Endothelial cell of umbilical vein (primary cell): ENCODE measurements at places on chromosomes 2 and 18. TPM values are rescaled to one million over a fixed set of nuclear protein-coding genes. Genes with fewer than 3 reads are reported as not detected.

DNA sequence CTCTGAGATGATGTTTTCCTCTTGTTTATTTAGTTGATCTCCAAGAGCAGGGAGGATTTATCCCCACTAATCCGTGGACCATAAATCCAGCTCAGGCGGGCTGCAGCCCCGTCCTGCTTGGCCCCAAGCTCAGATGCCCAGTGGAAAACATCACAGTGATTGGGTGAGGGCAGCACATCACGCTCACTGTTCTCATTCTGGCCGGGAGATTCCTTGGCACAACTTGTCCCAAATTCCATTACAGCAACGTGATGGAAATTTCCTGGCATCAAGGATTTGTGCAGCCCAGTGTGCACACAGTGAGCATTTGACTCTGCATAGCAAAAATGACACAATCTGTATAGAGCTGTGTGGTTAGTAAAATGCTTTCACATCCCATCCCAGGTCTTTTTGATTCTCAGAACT, 96.8 kb downstream of the VAPA start:
- H3K36me3 ChIP-seq: no peaks in the 10 kb centered on the region
- DNase-seq: peak; percentile 80
- no peak overlapping the region for H3K27ac ChIP-seq
- peaks cover 2% of the 10 kb centered on the region for H3K27me3 ChIP-seq
- peaks cover 5% of the 10 kb centered on the region for H3K4me1 ChIP-seq
- H3K4me3 ChIP-seq: no peak overlapping the region

DNA sequence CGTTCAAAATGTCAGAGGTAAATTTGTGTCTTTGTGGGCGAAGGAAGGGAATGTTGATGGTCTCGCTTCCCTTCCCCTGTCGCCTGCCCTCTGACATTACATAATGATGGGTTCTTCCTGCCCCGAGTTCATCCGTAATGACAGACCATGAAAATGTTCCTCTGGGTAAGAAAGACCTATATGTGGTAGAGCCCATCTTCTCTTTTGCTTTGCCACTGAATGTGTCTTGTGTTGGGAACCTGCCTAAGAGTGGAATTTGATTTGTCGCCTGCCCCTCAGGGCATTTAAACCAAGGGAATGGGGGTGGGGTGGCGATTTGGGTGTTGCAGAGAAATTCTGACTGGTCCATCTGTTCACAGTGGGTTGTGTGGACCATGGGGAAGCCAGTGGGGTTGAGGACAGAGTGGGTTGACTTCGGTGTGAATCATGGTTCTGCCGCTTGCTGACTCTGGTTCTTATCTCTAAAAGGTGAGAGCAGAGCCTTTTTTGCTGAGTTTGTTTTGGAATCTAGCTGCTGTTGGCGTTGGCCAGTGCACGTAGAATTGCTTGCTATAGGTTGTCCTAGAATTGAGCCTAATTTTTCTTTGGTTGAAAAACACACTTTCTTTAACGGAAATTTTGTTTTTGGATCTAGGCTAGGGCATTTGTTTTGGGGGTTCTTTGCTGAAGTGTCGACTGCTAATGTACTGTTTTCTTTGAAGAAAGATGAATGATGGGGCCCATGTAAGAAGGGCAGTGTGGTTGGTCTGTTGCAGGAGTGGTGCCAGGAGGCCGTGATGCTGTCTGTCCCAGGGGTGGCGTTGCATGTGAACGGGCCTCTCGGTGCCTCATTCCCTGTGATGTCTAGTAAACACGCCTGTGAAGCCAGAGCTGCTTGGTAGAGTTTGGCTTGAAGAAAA, 1.3 kb downstream of the INPP4A start:
- peaks cover 16% of the 10 kb centered on the region for H3K4me1 ChIP-seq
- no peaks in the 10 kb centered on the region for H3K36me3 ChIP-seq
- DNase-seq: no peak
- H3K4me3 ChIP-seq: peak overlapping the region; percentile 68

DNA sequence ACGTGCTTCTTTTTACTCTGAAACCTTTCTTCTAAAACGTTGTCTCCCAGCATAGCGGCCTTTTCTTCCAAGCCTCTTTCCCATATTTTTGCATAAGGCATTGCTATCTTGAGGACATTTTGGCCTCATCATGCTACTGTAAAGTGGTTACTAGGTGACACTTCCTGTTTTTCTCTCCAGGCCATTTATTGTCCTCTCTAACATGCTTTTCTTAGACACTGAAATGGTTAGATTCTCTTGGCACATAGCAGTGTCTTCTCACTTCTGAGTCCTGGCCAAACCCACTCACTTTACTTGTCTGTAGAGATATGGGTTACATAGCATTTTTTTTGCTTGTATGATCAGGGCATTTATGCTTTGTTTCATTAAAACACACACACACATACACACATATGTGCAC, 50.1 kb upstream of the KCNH7 start:
- no peaks in the 10 kb centered on the region for H3K27me3 ChIP-seq
- peak; percentile 31 for DNase-seq
- no peak overlapping the region for H3K27ac ChIP-seq
- H3K4me3 ChIP-seq: no peak overlapping the region

DNA sequence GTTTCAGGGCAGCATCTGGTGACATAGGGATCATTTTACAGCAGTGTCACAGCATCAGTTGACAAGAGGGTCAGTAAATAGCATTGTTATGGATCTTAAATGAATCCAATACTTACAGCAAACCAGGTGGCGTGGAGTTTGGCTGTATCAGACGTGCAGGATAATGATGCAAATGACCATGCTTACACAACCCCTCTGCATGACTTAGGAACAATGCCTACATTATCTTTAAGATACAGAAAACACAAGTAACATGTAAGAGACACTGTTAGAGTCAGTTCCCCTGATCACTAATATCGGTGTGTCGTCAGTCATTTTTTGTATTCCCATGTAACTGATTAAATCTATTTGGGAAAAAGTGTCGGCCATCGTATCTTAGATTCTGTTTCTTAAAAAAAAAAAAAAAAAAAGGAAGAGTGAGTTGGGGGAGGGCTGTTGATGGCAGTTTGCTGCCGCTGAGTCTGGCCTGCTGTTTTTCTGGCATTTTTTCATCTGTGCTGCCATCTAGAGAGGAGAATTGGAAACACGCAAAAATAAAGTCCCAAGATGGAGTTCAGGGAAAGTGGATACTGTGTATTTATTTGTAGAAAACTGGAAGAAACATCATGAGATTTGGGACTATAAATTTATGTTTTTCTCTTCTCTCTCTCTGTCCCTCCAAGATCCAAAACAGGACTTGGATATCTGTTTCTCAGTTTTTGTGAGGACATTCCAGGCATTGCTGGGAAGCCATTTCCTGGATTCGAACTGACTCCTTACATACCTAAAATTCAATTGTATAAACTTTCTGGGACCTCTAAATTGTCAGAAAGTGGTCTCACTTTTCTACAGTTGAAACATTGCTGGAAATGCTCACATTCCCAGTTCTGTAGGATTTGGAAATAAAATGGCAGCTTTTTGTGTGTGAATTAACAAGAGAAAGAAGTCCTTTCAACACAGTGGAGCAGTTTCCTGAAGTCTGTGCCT, 60.3 kb upstream of the AGPS start:
- H3K4me3 ChIP-seq: no peak overlapping the region
- H3K36me3 ChIP-seq: peaks cover 2% of the 10 kb centered on the region
- peaks cover 24% of the 10 kb centered on the region for H3K4me1 ChIP-seq
- H3K27ac ChIP-seq: peak overlapping the region; percentile 32

DNA sequence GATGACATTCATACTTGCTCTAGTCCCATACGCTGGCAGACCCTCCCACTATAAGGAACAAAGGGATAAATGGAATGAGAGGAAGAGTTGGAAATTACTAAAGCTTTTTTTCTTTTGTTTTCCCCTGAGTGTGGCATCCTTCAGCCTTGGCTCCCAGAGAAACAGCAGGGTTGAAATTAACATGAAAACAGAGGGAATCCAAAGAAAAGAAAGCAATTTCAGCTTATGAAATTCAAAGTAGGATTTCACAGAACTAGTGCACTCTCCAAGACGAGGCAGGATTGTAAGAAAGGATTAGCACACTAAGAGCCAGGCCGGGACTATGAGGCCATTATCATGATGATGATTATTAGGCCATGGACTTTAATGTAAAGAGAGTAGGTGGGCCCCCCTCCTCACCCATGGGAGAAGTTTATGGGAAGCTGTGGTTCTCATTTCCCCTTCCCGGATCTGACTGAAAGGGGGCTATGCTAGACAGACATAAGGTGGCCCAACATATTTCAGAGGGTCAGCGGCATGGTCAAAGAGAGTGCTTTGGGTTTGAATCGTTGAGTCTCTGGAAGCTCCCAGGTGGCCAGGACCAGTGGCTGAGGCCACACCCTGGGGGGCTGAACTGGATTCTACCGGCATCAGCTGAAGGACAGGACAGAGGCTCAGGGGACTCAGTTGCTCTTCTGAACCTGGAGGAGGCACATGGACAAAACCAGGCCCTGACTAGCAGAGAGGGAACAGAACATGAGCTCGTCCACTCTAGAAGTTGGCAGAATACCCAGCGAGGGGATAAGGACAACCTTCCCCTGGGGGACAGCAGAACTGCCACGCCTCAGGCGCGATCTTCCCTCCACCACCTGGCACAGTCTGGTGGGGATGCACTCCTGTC, 100.1 kb upstream of the ARL4C start:
- H3K4me1 ChIP-seq: no peaks in the 10 kb centered on the region
- no peak overlapping the region for H3K27ac ChIP-seq
- no peaks in the 10 kb centered on the region for H3K27me3 ChIP-seq
- no peak for DNase-seq

The MC5R gene
- not detected in 2 replicates for total RNA-seq
